ENCODE measurements at places on chromosomes 5 and 9. TPM values are rescaled to one million over a fixed set of nuclear protein-coding genes. Genes with fewer than 3 reads are reported as not detected.

DNA sequence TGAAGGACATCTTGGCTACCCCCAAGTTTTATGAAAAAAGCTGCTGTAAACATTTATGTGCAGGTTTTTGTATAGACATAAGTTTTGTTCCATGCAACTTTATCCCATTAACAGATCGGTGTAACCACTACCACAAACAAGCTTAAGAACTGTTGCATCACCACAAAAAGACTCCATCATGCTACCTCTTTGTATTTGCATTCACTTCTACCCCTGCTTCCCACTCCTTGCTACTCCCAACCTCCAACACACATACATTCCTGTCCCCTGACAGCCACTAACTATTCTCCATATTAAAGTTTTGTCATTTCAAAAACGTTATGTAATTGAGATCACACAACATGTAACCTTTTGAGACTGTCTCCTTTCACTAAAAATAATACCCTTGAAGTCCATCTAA, 57.8 kb upstream of the LHFPL2 start:
- no peak for DNase-seq
- no peak overlapping the region for H3K4me3 ChIP-seq
- no peaks in the 10 kb centered on the region for H3K27me3 ChIP-seq
- no peaks in the 10 kb centered on the region for H3K36me3 ChIP-seq

DNA sequence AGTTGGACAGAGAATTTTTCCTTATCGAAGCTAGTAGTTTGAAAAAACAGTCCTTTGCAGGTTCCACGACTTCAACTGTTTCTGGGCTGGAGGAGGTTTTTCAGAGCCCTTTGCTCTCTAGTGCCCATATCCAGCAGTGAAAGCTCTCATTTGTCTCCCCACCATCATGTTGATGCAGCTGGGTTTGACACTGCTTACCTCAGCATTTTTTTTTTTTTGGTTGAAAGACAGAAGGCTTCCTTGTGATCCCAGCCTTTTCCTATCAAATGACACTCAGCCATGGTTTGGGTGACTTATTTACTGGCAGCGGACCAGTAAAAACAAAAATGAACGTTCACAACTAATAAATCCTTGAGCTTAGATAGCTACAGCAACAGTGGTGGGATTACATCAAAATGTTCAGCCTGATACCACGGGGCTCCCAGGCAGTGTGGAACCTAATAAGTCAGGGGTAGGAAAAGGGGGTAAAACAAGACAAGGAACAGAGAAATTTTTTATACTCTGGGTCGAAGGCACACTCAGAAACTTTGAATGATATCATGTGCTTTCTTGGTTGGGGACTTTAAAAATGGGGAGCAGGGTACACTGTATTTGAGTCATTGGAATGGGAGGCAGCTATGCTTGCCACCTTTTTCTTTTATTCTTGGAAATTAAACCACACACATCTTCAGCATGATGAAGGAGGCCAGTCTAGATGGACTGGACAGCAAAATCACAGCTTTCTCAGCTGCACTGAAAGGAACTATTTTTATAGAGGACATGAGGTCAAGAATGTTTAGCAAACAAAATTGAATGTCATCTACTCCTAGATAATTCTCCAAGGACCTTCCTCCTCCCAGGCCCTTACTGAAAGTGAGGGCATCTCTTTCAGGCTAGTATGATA, 308.9 kb upstream of the MPDZ start:
- peak overlapping the region; percentile 93 for H3K27ac ChIP-seq
- DNase-seq = no peak
- H3K4me1 ChIP-seq = peaks cover 5% of the 10 kb centered on the region
- H3K4me3 ChIP-seq = no peak overlapping the region

DNA sequence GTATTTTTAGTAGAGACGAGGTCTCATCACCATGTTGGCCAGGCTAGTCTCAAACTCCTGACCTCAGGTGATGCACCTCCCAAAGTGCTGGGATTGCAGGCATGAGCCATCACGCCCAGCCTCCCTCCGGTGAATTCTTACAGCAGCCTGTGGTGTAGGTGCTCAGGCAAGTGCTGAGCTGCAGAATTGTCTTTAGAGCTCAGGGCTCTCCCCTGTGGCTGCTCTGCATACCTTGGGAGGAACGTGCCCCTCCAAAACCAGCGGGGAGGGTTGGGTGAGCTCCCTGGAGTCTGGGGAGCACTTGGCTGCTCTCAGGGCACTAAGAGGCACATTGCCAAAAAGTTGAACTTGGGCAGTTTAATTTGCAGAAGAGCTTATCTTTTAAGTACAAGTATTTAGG, 29.4 kb downstream of the SECISBP2 start:
- H3K36me3 ChIP-seq = peaks cover 63% of the 10 kb centered on the region
- no peaks in the 10 kb centered on the region for H3K4me1 ChIP-seq

DNA sequence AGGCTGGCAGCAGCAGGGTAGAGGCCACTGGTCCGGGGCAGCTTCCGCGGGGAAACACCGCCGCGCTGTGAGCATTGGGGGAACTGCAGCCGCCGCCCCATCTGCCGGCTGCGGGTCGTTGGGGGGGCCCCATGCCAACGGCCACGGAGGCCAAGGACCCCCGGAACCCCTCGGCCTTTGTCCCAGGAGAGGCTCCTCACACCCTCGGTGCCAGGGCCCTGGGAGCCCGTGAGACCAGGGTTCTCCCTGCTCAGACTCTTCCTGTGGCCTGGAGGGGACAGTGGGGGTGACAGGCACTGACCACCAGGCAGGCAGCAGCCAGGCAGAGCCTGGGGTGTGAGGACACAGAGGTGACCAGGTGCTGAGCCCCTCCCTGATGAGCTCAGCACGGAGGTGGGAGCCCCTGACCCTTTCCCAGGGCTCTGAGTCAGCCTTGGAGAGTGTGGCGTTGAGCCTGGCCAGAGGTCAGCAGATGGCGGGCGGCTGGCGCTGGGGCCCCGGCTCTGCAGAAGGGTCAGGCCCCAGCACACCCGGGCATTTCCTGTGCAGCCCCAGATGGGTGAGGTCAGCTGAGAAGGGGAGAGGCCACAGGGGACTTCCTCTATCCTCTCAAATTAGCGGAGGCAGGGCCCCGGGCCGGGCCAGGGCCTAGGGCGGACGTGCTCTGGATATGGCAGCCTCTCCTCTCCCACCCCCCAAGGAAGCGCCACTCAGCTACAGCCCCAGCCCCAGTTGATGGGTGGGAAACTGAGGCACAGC, 17.9 kb upstream of the EGFL7 start:
- H3K36me3 ChIP-seq = no peaks in the 10 kb centered on the region
- H3K4me1 ChIP-seq = no peaks in the 10 kb centered on the region
- DNase-seq = peak; percentile 87
- no peak overlapping the region for H3K4me3 ChIP-seq
- H3K27me3 ChIP-seq = peaks cover 11% of the 10 kb centered on the region

DNA sequence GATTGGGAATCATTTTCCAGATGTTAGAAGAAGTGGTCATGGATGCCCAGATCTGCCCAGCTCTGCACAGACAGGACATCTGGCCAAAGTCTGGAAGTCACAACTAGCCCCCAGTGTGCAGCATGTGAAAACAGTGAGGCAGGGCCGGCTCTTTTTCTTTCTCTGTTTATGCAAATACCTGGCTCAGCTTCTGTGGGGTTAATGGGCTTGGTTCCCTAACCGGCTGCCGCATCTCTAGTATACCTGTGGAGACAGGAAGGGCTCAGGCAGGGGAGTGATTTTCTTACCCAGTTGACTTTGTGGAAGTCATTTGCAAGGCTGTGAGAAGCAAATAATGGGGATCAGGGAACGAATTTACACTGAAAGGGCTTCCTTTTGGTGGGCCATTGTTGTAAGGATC, 254.8 kb upstream of the PANK3 start:
- H3K27ac ChIP-seq = no peak overlapping the region
- H3K27me3 ChIP-seq = peaks cover 28% of the 10 kb centered on the region
- H3K36me3 ChIP-seq = no peaks in the 10 kb centered on the region

GRCh38 chr9:21672761-21673160, 129.7 kb upstream of the MTAP start:
- no peaks in the 10 kb centered on the region for H3K4me1 ChIP-seq
- H3K36me3 ChIP-seq = no peaks in the 10 kb centered on the region
- no peak overlapping the region for H3K27ac ChIP-seq
- no peaks in the 10 kb centered on the region for H3K27me3 ChIP-seq
- no peak for DNase-seq

- no peak for DNase-seq
Observed at GRCh38 chr9:105344283-105344682, 99.8 kb downstream of the SLC44A1 start.

DNA sequence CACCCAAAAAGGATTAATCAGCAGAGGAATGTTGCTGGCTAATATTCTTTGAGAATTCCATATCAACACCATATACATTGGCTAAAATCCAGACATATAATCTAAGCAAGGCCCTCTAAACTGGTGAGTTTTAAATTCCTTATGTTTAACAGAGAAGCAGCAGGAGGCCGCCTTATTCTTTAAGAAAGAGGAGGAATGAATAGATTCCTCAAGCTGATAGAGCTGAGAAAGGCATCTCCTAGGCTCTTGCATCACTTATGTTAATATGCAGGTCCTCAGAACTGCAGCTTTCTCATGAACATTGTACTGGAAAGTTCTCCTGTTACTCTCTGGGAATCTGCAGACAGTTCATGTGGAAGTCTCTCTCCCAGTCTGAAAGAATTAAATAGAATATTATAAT, 20.1 kb upstream of the SMARCA2 start:
- H3K36me3 ChIP-seq = no peaks in the 10 kb centered on the region
- H3K4me3 ChIP-seq = no peak overlapping the region
- no peak overlapping the region for H3K27ac ChIP-seq

DNA sequence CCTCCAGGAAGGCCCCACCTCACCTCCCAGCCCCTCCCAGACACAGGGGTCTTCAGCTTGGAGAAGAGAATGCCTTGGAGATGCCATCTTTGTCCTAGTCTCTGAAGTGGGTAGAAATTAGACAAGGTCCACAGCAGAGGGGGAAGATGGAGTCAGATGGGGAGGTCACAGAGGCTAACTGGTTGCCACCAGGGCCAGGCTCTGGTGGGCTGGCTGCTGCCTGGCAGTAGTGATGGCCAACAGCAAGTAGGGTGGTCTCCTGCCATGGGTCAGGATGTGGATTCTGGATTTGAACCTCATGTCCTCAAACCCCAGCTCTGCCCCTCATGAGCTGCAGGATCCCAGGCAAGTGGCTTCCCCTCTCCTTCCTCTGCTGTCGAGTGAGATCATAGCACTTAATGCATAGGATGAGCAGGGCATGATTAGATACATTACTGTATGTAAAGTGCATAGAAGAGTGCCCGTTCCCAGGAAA, 38.7 kb upstream of the NEK6 start:
- no peak overlapping the region for H3K4me3 ChIP-seq
- no peaks in the 10 kb centered on the region for H3K27me3 ChIP-seq

DNA sequence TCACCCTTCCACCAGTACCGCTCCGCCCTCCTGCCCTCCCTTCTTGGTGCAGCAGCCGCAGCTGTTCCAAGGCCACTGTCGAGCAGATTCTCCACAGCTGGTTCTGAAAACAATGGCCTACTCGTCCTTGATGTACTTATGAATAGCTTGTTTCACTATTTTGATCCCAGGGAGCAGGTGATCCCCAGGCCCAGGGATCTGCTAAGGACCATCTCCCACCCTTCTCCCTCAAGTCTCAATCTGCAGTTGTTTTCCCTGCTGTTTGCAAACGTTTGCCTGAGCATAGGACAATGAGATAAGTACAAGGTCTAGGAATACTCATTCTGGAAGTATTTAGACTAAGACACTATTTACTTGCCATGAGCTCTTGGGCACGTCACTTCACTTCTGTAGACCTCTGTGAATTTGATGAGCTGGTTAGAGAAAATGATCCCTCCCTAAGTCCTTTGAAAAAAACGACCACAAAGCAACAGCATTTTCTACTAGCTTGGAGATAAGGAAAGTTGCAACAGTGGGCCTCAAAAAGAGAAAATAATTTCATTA, 1.8 kb downstream of the LURAP1L start:
- peaks cover 14% of the 10 kb centered on the region for H3K27me3 ChIP-seq
- H3K4me3 ChIP-seq = peak overlapping the region; percentile 94
- peaks cover 1% of the 10 kb centered on the region for H3K4me1 ChIP-seq

DNA sequence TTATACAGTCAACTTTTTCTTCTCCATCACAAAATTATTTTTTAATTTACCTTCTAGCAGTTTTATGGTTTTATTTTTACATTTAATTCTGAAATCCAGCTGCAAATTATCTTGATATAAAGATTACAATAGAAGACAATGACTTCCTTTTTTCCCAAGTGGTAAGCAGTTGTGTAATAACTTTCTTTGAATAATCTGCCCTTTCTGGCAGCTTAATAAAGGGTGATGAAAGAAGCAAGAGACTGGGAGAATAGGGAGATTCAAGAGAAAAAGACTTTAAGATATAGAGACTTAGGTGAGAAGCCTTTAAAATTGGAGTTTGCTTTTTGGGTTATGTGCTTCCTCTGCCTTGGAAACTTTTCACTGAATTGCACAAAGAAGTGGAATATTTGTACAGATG, 100.4 kb upstream of the FREM1 start:
- no peaks in the 10 kb centered on the region for H3K4me1 ChIP-seq
- no peaks in the 10 kb centered on the region for H3K27me3 ChIP-seq
- H3K27ac ChIP-seq = no peak overlapping the region
- no peak for DNase-seq

- H3K4me1 ChIP-seq = no peaks in the 10 kb centered on the region
- H3K27me3 ChIP-seq = no peaks in the 10 kb centered on the region
- no peak for DNase-seq
- H3K4me3 ChIP-seq = no peak overlapping the region
Observed at GRCh38 chr5:143328589-143329220, 74.8 kb downstream of the NR3C1 start.

GRCh38 chr9:5442400-5443011, 4.8 kb upstream of the PLGRKT start:
- no peak overlapping the region for H3K27ac ChIP-seq
- DNase-seq = peak; percentile 72
- peaks cover 4% of the 10 kb centered on the region for H3K4me1 ChIP-seq
- peaks cover 6% of the 10 kb centered on the region for H3K27me3 ChIP-seq
- H3K4me3 ChIP-seq = no peak overlapping the region

DNA sequence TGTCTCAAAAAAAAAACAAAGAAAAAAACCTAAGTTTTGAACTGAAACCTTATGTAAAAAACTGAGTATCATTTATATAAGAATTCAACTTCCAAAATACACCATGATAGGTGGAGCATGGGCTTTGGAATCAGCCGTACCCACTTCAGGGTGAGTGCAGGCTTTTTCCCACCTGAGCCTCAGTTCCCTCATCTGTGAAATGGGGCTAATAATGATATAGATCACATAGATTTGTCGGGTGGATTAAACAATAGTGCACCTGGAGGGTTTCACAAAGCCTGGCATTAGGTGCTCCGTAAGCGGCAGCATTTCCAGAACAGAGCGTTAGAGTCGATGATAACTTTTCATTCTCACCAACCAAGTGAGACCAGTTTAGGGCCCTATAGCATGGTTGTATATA, 91.9 kb downstream of the CYFIP2 start:
- no peaks in the 10 kb centered on the region for H3K4me1 ChIP-seq
- DNase-seq = no peak
- no peaks in the 10 kb centered on the region for H3K27me3 ChIP-seq
- H3K27ac ChIP-seq = no peak overlapping the region
- no peaks in the 10 kb centered on the region for H3K36me3 ChIP-seq

- no peak overlapping the region for H3K4me3 ChIP-seq
- DNase-seq = no peak
Observed at GRCh38 chr9:110922145-110922544, 116.1 kb downstream of the LPAR1 start.

RBM18 gene
- 17.7 TPM for total RNA-seq

RANBP17 gene
- total RNA-seq = 17.6 TPM

PRDM9 gene
- not detected for total RNA-seq

MAMDC4 gene
- total RNA-seq = 6.8 TPM

LCN12 gene
- 3.8 TPM for total RNA-seq

TAF11L10 gene
- total RNA-seq = not detected

SLU7 gene
- 46.4 TPM for total RNA-seq

GMCL2 gene
- not detected for total RNA-seq

GZMA gene
- 0.36 TPM for total RNA-seq

OTULINL gene
- 8.9 TPM for total RNA-seq

FST gene
- 60.9 TPM for total RNA-seq

PTGDS gene
- 15.1 TPM for total RNA-seq

CNTFR gene
- 0.53 TPM for total RNA-seq

SAXO1 gene
- total RNA-seq = 0.42 TPM

PCDHGA12 gene
- total RNA-seq = 1.2 TPM

CHSY3 gene
- 2.4 TPM for total RNA-seq

SCAMP1 gene
- 55.0 TPM for total RNA-seq

Measured in endodermal cell (in vitro differentiated cells).